ENCODE measurements at places on chromosomes 5 and 9. TPM values are rescaled to one million over a fixed set of nuclear protein-coding genes. Genes with fewer than 3 reads are reported as not detected.
A peak's percentile ranks its signal among the peaks of the same experiment; 100 is the strongest.

Gene RASEF
- 10.0 TPM for total RNA-seq

Gene SLC22A4
- 1.3 TPM for total RNA-seq

Gene GLDC
- total RNA-seq = 11.8 TPM

Gene CBY3
- total RNA-seq = not detected

Gene PAEP
- total RNA-seq = not detected

Gene FOXI1
- not detected for total RNA-seq

Gene HMCN2
- 0.12 TPM for total RNA-seq

Gene ANKDD1B
- 0.93 TPM for total RNA-seq

Gene HAND1
- 17.9 TPM for total RNA-seq

- H3K4me1 ChIP-seq = peaks cover 12% of the 10 kb centered on the region
- DNase-seq = no peak
- peaks cover 3% of the 10 kb centered on the region for H3K36me3 ChIP-seq
- peak overlapping the region; percentile 60 for H3K27ac ChIP-seq
- no peak overlapping the region for H3K4me3 ChIP-seq
- H3K27me3 ChIP-seq = no peaks in the 10 kb centered on the region
These were observed 95.3 kb upstream of the SLC12A2 start for GRCh38 chr5:127988146-127988760.

GRCh38 chr5:77316871-77317661, 106.6 kb downstream of the PDE8B start:
- no peaks in the 10 kb centered on the region for H3K27me3 ChIP-seq
- H3K27ac ChIP-seq = no peak overlapping the region
- no peak overlapping the region for H3K4me3 ChIP-seq

GRCh38 chr5:125311743-125312142, 565.3 kb upstream of the ZNF608 start:
- DNase-seq = no peak
- H3K27ac ChIP-seq = no peak overlapping the region
- peaks cover 6% of the 10 kb centered on the region for H3K36me3 ChIP-seq
- no peak overlapping the region for H3K4me3 ChIP-seq

- H3K27me3 ChIP-seq = no peaks in the 10 kb centered on the region
- no peak overlapping the region for H3K4me3 ChIP-seq
- H3K36me3 ChIP-seq = peaks cover 22% of the 10 kb centered on the region
- H3K4me1 ChIP-seq = peaks cover 8% of the 10 kb centered on the region
- H3K27ac ChIP-seq = no peak overlapping the region
These were observed 34.3 kb downstream of the ROR2 start for GRCh38 chr9:91915524-91916263.

DNA sequence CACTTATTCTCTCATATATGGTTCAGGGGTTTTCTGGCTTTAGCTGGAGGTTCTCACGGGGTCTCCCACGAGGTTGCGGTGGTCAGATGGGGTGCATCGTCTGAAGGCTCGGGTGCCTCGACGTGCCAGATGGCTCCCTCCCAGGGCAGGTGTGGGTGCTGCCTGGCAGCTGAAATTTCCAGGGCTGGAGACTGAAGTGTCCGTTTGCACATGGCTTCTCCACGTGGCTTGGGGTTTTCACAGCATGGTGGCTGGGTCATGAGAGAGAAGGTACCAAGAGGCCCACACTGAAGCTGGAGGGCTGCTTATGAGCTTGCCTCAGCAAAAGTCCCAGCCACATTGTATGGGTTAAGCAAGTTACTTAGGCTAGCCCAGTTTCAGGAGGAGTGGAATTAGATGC, 218.6 kb downstream of the AGTPBP1 start:
- H3K27ac ChIP-seq = peak overlapping the region; percentile 60
- H3K36me3 ChIP-seq = no peaks in the 10 kb centered on the region
- no peak for DNase-seq
- H3K27me3 ChIP-seq = peaks cover 45% of the 10 kb centered on the region
- peak overlapping the region; percentile 87 for H3K4me3 ChIP-seq
- peaks cover 4% of the 10 kb centered on the region for H3K4me1 ChIP-seq

- H3K4me3 ChIP-seq = no peak overlapping the region
- H3K36me3 ChIP-seq = no peaks in the 10 kb centered on the region
- peaks cover 3% of the 10 kb centered on the region for H3K27me3 ChIP-seq
- no peak for DNase-seq
These were observed 65.5 kb upstream of the SPTLC1 start for GRCh38 chr9:92180669-92181181.

- peaks cover 5% of the 10 kb centered on the region for H3K27me3 ChIP-seq
- H3K4me3 ChIP-seq = no peak overlapping the region
- H3K36me3 ChIP-seq = no peaks in the 10 kb centered on the region
- DNase-seq = no peak
- H3K27ac ChIP-seq = no peak overlapping the region
These were observed 299.4 kb downstream of the ZSWIM6 start for GRCh38 chr5:61631438-61631941.

- H3K36me3 ChIP-seq = no peaks in the 10 kb centered on the region
- peaks cover 4% of the 10 kb centered on the region for H3K4me1 ChIP-seq
- H3K4me3 ChIP-seq = no peak overlapping the region
- no peak overlapping the region for H3K27ac ChIP-seq
- DNase-seq = no peak
These were observed 5.1 kb upstream of the DCAF12 start for GRCh38 chr9:34131571-34131970.

- peaks cover 8% of the 10 kb centered on the region for H3K4me1 ChIP-seq
- H3K4me3 ChIP-seq = no peak overlapping the region
- no peaks in the 10 kb centered on the region for H3K27me3 ChIP-seq
- H3K36me3 ChIP-seq = no peaks in the 10 kb centered on the region
- no peak overlapping the region for H3K27ac ChIP-seq
- DNase-seq = no peak
These were observed 69.4 kb upstream of the ADAMTSL1 start for GRCh38 chr9:18404434-18405029.

DNA sequence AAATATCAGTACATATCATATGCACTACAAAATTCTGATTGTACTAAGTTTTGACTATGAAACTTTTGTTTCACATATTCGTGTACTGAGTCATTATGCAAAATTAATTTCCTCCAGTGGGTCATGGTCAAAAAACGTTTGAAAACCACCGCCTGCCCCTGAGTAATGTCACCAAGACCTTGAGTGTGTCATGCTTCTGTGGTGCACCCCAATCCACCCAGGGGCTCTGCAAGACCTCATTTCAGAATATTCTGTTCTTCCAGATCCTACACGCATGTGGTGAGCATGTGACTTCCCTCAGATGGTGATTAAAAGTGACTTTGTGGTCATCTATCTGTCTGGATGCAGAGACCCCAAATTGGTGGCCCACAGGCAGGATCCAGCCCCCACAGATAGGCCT, 31.0 kb downstream of the ABLIM3 start:
- no peaks in the 10 kb centered on the region for H3K36me3 ChIP-seq
- no peak overlapping the region for H3K27ac ChIP-seq
- no peak overlapping the region for H3K4me3 ChIP-seq
- no peak for DNase-seq

GRCh38 chr9:32706004-32706724, 70.7 kb upstream of the TAF1L start:
- H3K4me1 ChIP-seq = no peaks in the 10 kb centered on the region
- H3K36me3 ChIP-seq = no peaks in the 10 kb centered on the region
- peaks cover 7% of the 10 kb centered on the region for H3K27me3 ChIP-seq
- DNase-seq = no peak
- H3K4me3 ChIP-seq = no peak overlapping the region

DNA sequence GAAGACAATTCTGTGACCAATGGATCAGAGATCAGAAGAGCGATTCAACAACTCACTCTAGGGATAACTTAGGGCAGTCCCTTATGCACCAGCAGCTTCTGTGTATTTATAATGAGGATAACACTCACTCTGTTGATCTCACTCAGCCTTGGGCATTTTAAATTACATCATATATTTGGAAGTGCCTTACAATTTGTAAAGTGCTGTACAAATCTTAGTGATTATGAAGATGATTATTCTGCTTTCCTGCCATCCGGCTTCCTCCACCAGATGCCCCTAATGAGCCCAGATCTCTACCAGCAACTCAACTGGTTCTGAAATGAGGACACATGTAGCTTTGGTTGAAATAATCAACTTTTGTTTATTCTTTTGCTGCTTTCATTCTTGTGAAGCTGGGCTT, 105.3 kb downstream of the PCSK1 start:
- H3K27ac ChIP-seq = no peak overlapping the region
- DNase-seq = no peak
- no peaks in the 10 kb centered on the region for H3K27me3 ChIP-seq
- H3K4me3 ChIP-seq = no peak overlapping the region

DNA sequence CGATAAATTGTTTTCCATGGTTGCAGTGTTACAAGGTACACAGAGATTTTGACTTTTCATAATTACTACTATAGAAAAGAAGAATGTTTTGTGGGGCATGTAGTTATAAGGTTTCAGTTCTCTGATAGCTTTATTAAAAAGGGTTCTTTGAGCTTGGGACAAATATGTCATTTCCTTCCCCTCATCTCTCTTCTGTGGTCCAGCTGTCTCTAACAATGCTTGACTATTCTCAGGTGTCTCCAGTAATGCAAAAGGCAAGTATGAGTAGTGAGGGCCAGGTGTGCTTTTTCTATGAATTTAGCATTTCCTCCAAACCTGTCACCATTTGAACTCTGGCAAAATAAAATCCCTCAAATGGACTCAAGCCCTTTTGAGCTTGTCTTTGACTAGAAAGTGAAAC, 84.3 kb downstream of the SLF1 start:
- peaks cover 15% of the 10 kb centered on the region for H3K4me1 ChIP-seq
- H3K27me3 ChIP-seq = no peaks in the 10 kb centered on the region
- H3K36me3 ChIP-seq = peaks cover 13% of the 10 kb centered on the region

GRCh38 chr5:109310315-109310714, 99.5 kb downstream of the PJA2 start:
- no peak overlapping the region for H3K27ac ChIP-seq
- no peaks in the 10 kb centered on the region for H3K36me3 ChIP-seq
- H3K27me3 ChIP-seq = no peaks in the 10 kb centered on the region
- no peak for DNase-seq

DNA sequence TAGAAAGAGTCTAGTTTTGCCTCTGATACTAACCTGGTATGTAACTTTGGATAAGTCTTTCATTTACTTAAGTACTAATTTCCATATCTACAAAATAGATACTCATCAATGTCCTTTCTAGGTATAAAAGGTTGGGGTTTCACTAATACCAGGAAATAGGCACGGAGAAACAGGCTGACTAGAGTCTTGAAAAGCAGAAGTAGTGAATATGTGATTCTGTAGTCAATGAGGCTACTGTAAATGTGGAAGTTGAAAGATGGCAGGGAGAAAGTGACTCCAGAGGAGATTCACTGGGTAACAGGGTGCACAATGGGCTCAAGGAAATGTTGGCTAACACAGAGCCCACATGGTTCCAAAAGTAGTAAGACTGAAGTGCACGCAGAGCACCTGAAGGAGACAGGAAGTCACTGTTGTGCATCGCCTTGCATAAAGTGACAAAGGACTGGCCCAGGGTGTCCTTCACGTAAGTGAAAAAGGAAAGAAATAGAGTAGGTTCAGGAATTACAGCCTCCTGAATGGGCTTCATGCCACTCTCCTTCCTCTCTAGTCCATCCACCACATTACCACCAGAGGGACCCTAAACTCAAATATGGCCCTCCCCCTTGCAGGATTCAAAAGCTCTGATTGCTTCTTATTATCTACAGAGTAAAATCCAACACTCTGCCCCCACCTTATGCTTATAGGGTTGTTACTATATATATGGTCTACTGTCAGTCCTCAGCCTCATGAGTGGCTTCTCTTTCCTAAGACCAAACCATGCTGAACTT, 288.0 kb upstream of the SMARCA2 start:
- H3K27ac ChIP-seq = no peak overlapping the region
- H3K27me3 ChIP-seq = peaks cover 6% of the 10 kb centered on the region
- H3K4me1 ChIP-seq = no peaks in the 10 kb centered on the region
- no peak overlapping the region for H3K4me3 ChIP-seq
- no peaks in the 10 kb centered on the region for H3K36me3 ChIP-seq
- DNase-seq = no peak

DNA sequence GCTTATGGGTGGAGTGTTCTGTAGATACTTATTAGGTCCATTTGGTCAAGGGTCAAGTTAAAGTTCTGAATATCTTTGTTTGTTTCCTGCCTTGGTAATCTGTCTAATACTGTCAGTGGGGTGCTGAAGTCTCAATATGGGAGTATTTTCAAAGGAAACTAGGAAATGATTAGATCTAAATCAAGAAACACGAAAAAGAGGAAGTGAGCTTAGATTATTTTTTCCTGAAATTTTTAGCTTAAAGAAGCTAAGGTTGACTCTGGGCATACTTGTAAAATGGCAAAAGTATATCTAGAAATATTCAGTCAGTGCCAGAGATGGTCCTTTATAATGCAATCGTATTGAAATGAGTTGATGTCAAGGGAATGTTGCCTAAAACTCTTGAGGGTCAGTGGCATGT, 313.5 kb downstream of the ICE1 start:
- no peak overlapping the region for H3K27ac ChIP-seq
- DNase-seq = no peak
- H3K4me3 ChIP-seq = no peak overlapping the region
- peaks cover 5% of the 10 kb centered on the region for H3K27me3 ChIP-seq

DNA sequence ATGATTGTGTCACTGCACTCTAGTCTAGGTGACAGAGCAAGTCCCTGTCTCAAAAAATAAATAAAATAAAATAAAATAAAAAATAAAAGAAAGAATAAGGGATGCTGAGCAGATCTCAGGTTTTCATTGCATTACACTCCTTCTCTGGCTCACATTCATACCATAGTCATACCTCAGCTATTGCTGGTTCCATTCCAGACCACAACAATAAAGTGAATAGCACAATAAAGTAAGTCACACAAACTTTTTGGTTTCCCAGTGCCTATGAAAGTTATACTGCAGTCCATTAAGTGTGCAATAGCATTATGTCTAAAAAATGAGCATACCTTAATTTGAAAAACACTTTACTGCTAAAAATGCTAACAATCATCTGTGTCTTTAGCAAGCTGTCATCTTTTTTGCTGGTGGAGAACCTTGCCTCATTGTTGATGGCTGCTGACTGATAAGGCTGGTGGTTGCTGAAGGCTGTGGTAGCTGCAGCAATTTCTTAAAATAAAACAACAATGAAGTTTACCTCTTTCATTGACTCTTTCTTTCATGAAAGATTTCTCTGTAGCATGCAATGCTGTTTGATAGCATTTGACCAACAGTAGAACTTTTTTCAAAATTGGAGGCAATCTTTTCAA, 415.7 kb downstream of the ZNF608 start:
- peaks cover 3% of the 10 kb centered on the region for H3K27me3 ChIP-seq
- DNase-seq = no peak
- no peaks in the 10 kb centered on the region for H3K36me3 ChIP-seq
- peaks cover 7% of the 10 kb centered on the region for H3K4me1 ChIP-seq
- H3K4me3 ChIP-seq = no peak overlapping the region

- H3K36me3 ChIP-seq = no peaks in the 10 kb centered on the region
- peak overlapping the region; percentile 78 for H3K4me3 ChIP-seq
- H3K27me3 ChIP-seq = peaks cover 29% of the 10 kb centered on the region
- H3K27ac ChIP-seq = no peak overlapping the region
These were observed 524 bp downstream of the PRR7 start for GRCh38 chr5:177447066-177447610.

DNA sequence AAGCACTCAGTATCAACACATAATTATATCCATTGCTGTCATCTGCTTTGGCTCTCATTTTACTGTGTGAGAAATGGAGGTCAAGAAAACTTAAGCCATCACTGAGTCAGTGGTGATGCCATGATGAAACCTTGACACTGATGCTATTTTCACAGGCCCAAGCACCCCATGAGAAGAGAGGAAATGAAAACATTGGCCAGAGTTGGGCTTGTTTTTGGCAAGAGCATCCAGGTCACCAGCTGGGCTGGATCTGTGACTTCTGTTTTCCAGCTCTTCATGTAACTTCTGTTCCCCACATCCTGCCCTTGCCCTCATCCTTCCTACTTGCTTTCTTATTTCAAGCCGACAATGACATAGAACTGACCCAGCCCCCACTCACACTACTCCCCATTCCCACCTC, 10.0 kb downstream of the LCP2 start:
- no peak for DNase-seq
- H3K36me3 ChIP-seq = peaks cover 3% of the 10 kb centered on the region
- no peak overlapping the region for H3K27ac ChIP-seq

Measured in type B pancreatic cell (in vitro differentiated cells).